ENCODE measurements at places on chromosomes 6 and 20. TPM values are rescaled to one million over a fixed set of nuclear protein-coding genes. Genes with fewer than 3 reads are reported as not detected.

DNA sequence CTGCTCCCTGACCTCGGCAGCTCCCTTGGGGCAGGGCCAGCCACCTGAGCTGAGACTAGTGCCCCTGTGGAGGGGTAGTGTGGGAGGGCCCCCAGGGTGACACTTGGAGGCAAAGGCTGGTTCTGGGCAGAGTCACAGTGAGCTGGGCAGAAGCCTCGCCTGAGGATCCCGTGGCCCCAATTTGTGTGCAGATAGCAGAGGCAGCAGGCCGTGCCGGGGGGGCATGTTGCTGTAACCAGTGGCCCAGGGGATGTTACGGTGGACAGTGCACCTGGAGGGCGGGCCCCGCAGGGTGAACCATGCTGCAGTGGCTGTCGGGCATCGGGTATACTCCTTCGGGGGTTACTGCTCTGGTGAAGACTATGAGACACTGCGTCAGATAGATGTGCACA lies 2.9 kb downstream of the KLHDC3 start:
- DNase-seq = no peak

DNA sequence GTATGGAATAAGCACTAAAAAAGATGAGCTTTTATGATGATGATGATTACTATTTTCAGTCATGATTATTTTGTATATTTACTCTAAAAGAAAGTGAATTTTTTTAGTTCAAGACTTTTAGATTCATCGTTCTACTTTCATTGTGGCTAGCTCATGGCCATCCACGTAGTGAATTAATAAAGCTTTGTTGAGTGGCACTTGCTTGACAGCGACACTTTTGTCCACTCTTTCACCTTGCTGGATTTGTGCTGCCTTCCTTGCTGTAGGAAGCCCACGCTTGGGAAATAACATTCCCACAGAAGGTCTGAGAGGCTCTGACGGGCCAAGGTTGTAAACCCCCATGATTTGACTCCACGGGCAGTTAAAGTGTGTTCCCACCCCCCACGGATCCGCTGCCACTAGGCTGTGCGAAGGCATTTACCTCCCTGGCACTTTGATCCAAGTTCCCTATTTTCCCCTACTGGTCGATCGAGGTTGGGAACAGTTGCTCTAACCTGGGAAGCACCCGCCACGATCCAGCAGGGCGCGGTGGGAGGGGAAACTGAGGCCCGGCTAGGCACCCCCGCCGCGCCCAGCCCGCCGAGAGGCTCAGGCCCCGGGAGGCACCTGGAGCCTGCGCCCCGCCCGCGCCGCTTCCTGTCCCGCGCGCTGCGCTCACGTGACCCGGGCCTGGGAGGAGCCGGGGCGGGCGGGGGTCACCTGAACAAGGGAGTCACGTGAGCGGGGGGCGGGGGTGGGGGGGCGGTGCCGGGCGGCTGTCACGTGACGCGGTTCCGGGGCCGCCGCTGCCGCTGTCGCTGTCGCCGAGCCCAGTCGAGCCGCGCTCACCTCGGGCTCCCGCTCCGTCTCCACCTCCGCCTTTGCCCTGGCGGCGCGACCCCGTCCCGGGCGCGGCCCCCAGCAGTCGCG lies at the start of gene IGF2R:
TSS of gene IGF2R (plus strand) at position 788 of the 909 bp plus-strand sequence. CDS start 165 bp downstream, outside the sequence.
- peak; percentile 75 for DNase-seq

GRCh38 chr6:14500809-14501208 lies 383.2 kb downstream of the CD83 start:
- no peak for DNase-seq

ARMH2 gene
- total RNA-seq = not detected

DNA sequence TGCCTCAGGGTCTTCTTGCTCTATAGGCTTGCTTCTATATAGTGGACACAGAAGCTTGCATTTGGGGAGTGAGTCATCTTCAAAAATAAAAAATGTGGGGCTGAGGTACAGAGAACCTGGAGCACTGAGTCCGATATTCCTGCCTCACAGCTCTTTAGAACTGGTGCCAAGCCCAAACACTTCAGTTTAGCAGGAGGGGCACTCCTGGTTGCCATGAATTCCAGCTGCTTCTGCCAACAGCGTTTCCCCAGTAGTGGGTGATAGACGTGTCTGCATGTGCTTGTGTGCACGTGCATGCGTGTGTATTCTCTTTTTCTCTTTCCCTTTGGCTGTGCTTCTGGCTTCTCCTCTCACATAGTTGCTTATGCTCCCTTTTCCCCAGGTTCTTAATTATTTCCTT lies 11.9 kb downstream of the DNPH1 start:
- no peak for DNase-seq

ESR1 gene
- 0.16 TPM for total RNA-seq

TMEM200A gene
- total RNA-seq = 34.0 TPM

- DNase-seq = no peak
These were observed 15.5 kb downstream of the COL9A3 start for GRCh38 chr20:62832212-62832922.

DNA sequence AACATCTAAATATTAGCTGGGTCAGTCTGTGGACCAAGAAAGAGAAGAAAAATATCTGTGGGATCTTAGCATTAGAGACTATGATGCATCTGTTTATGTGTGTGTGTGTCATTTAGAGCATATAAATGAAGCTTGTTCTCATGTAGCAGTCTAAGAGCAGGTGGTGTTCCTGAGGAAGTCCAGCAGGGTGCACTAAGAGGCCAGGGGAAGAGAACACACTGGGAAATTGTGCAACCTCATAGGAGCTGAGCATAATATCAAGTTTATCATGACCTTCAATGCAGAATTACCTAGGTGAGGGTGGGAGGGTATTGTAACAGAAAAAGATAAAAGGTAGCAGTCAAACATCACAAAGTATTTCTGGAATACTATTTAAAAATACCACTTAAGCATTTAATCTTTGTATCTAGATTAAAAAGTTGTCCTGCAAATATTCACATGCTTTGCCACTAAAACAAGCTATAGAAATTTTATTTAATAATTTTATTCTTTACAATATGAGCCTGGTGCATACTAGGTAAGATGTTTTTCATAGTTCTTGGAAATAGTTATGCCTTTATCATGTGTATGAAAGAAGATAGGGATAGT lies 80.5 kb downstream of the SMPDL3A start:
- peak; percentile 5 for DNase-seq

HLA-DMA gene
- 0.94 TPM for total RNA-seq

- DNase-seq = no peak
These were observed 649.2 kb downstream of the MMUT start for GRCh38 chr6:48813836-48814235.

GRCh38 chr6:16168121-16168520 lies 39.2 kb downstream of the MYLIP start:
- no peak for DNase-seq
